ENCODE measurements at places on chromosomes 7 and 10.

GRCh38 chr10:17145239-17145638 lies 15.6 kb upstream of the CUBN start:
- DNase-seq: no peak

DNA sequence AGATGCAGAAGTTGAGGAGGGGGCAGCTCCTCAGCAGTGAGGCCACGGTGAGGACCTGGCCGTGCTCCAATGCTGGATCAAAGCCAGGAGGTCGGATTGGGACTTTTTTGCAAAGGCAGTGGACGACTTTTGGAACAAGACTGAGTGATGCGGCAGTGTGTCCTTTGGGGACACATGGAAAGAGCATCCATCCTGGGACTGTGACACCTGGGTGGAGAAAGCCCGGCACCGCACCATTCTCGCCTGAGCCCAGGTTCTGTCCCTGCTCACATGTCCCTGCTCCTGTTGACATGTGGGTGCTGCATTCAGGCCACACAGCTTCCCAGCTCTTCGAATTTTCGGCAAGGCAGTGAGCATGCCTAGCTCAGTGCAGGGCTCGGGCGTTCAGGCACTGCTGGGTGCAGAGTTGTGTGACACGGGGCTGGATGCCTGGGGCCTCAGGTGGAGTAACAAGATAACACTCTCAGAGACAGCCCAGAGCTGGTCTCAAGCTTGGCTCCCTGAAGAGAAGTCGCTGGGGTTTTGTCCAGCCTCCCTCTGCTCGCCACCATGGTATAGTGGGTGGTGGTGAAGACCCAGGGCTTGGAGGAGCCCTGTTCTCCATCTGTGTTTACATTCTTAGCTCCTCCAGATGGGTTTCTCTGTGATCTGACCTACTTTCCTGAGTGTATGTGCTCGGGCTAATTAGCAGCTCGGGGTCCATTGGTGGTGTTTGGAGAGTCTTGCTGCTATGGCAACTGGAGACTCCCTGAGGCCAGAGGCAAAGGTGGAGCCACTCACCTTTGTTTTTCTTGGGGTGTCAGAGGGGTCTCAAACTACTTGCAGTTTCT lies 111.7 kb upstream of the BTBD16 start:
- no peak for DNase-seq

DNA sequence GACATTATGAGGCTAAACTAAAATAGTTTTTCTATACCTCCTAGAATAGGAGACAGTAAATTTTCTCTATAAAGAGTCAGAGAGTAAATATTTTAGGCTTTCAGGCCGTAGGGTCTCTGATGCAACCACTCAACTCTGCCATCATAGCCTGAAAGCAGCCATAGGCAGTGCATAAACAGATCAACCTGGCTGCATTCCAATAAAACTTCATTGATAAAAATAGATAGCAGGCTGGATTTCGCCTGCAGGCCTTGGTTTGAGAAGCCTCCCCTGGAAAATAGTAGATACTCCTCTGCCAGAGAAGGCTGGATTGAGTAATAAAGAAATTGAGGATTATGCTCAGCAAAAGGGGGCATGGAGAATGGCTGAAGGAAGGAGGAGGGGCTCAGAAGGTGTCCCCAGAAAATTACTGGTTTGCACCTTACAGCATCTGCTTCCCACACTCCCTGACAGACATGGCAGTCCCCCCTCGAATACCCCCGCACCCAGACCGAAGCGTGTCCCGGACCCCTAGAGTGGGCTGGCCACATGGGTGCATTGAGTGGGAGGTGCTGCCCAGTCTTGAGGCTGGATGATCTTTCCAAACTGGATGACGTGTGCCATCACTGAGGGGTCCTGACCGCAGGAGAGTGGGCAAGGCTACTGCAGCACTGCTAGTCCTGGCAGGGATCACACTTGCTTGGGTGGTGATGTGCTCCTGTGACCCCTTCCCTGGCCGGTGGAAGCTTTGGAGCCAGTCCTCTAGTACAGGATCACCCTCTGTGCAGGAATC lies 126.6 kb downstream of the PTPN20 start:
- DNase-seq: no peak

- DNase-seq: no peak
These were observed 93.7 kb upstream of the STK17A start for GRCh38 chr7:43489257-43489656.

GRCh38 chr7:1269336-1269890 lies 36.7 kb downstream of the UNCX start:
- DNase-seq: no peak

DNA sequence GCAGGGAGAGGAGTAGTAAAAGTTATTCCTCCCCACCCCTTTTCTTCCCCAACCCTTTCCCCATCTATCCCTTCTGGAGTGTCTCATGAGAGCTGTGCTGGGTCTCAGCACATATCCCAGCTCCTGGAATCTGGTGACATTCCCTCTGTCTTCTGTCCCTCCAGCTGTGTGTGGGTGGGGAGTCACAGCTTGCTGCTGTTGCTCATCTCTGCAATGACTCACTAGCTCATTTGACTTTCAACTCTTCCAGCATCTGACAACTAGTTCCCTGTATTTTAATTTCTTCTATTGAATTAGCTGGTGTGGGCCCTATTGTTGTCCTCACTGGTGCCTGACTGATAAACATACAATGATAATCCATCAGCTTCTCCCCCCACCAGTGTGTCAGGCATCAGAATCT lies 198.9 kb upstream of the AUTS2 start:
- DNase-seq: no peak

GRCh38 chr7:96111405-96111804 lies 210.5 kb downstream of the SLC25A13 start:
- no peak for DNase-seq

GRCh38 chr10:109721453-109722064 lies 201.8 kb downstream of the XPNPEP1 start:
- no peak for DNase-seq

DNA sequence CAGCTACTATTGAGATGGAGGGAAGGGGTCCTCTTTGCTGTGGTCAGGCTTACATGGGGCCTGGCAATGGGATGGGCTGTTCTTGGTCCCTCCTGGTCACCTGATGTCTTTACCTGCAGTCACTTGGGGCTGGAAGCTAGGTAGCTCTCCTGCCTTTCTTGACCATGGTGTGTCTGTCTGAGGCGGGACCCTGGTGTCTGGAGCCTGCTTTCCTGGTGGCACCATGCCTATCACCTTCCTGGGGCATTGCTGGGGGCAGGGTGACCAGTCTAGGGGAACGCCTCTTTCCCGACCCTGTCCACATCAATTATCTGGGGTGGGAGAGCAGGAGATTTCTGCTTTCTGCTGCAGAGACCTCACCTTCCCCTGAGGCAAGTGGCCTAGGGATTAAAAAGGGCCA lies 55.6 kb downstream of the ARHGAP22 start:
- DNase-seq: no peak

GRCh38 chr10:32433542-32433941 lies 12.4 kb upstream of the CCDC7 start:
- DNase-seq: no peak

- no peak for DNase-seq
These were observed 156.0 kb downstream of the GLI3 start for GRCh38 chr7:42080841-42081586.

GRCh38 chr7:39356172-39356925 lies 209.9 kb upstream of the YAE1 start:
- DNase-seq: no peak

GRCh38 chr10:67912331-67912946 lies 28.0 kb downstream of the SIRT1 start:
- DNase-seq: no peak

DNA sequence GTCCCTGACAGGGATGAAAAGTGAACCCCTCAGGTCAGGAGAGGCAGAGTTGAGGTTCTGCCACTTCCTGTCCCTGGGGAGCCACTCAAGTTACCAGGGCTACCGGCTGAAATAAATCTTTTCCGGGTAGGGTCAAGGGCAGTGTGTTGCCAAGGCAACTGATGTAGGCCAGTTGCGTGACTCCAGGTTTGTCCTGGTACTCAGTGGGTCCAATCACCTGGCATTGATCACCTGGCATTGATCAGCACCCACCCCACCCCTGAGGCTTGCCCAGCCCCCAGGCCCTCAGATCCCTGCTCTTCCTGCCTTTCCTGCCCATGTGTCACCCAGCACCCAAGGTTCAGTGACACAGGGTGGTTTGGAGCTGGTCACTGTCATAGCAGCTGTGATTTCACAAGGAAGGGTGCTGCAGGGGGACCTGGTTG lies 5.9 kb downstream of the SAP25 start:
- DNase-seq: no peak

DNA sequence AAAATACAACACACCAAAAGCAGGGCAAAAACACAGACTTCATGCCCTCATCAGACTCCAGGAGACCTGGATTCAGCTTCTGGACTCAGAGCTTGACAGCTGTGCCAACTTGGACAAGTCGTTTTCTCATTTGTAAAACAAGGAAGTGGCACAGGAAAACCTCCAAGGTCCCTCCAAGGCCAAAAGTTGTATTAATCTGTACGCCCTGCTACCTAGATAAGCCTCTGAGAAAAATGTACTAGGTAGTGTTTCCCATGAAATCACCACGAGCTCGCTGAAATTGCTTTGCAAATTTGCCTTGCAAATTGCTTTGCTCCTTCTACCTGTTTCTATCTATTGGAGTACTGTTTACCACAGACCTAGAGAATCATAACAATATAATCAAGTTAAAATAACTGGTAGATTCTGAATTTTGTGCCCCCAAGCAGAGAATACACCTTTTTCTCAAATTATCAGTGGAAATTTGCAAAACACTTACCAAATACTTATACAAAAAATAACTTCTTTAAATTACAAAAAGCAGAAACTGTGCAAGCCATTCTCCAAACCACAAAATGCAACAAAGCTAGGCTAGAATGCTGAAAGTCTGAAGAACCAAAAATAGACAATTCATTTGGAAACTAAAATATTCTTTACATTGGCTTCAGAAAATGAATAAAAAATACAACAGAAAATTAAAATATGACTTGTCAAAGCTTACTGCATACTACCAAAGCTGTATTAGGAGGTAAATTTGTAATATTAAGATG lies 158.1 kb upstream of the CHST15 start:
- DNase-seq: no peak

- DNase-seq: no peak
These were observed 20.9 kb downstream of the MAP3K8 start for GRCh38 chr10:30454744-30455510.

DNA sequence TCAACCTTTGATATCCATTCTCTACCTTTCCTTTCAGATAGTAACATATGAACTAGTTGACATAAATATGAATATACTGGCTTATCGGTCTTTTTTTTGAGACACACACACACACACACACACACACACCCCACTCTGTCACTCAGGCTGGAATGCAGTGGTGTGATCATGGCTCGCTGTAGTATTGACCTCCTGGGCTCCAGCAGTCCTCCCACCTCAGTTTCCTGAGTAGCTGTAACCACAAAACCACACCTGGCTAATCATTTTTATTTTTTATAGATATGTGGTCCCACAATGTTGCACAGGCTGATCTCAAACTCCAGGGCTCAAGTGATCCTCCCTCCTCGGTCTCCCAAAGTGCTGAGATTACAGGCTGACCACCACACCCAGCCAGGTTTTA lies 14.2 kb upstream of the NT5C3A start:
- no peak for DNase-seq
